ENCODE measurements at places on chromosomes 1 and 21.

- peak; percentile 19 for DNase-seq
Measured at GRCh38 chr1:90705956-90706355, 11.1 kb downstream of the BARHL2 start.

GRCh38 chr1:156196445-156196844 lies 2.5 kb downstream of the SLC25A44 start:
- DNase-seq = no peak

GRCh38 chr1:234585330-234586055 lies 24.5 kb downstream of the IRF2BP2 start:
- DNase-seq = no peak

GRCh38 chr1:208026880-208027438 lies 116.0 kb upstream of the CD34 start:
- DNase-seq = peak; percentile 23

GRCh38 chr21:40568807-40569206 lies 278.2 kb downstream of the DSCAM start:
- DNase-seq = no peak

GRCh38 chr1:28197682-28198415 lies 21.4 kb upstream of the PTAFR start:
- DNase-seq = no peak

DNA sequence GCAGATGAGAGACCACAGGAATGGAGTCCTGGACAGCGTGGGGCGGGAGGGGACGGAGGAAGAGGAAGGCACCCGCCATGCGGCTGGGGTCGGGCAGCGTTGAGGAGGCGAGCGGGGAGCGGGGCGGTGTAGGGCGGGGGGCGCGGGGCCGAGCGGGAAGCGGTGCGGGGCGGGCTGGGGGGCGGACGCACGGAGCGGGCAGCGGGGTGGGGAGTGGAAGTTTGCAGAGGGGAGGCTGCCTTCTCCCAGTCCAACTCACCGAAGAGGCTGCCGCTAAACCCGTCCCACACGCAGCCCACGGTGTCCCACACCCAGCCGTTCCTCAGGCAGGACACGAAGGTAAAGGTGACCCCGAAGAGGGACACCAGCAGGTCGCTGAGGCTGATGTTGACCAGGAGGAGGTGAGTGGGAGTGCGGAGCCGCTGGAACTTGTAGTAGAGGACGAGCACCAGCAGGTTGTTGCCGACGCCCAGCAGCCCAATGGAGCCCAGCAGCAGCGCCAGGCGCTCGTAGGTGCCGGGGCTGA lies 483 bp downstream of the CHML start:
- DNase-seq = peak; percentile 65

DNA sequence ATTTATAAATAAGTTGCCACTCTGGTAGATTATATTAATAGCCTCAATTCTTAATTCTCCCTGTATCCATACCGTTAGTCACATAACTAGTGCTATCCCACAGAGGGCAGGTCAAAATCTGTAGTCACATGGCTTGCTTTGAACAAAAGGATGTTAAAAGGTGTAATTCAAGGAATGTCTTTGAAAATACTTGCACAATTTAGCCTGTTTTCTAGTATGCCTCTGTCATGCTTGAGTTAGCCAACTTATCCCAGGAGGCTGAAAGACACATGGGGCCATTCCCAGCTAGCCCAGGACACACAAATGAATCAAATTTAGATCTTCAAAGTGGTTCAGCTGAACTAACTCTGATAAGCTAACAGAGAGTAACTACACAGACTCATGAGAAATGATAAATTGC lies 758.5 kb upstream of the NEGR1 start:
- peak; percentile 50 for DNase-seq

- DNase-seq = no peak
Measured at GRCh38 chr1:162882248-162882674, 21.3 kb upstream of the CCDC190 start.

DNA sequence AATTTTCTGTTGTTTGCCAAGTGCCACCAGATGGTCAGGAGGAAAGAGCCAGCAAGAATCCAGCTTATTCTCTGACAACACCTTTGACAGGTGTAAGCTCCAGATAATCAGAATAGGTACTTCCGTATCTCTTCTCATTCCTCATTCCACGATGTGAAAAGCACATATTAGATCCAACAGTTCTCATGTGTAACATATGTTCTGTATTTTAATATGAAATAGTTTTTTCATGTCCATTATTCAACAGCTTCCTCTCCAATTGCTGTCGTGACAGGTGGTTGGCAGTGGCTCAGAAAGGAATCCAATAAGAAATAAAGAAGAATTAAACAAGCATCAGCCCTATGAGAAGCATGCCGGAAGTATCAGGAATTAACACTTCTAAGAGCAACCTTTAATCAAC lies 1624.7 kb downstream of the MRPL39 start:
- no peak for DNase-seq

- DNase-seq = no peak
Measured at GRCh38 chr1:42463921-42464320, 835 bp downstream of the CCDC30 start.

DNA sequence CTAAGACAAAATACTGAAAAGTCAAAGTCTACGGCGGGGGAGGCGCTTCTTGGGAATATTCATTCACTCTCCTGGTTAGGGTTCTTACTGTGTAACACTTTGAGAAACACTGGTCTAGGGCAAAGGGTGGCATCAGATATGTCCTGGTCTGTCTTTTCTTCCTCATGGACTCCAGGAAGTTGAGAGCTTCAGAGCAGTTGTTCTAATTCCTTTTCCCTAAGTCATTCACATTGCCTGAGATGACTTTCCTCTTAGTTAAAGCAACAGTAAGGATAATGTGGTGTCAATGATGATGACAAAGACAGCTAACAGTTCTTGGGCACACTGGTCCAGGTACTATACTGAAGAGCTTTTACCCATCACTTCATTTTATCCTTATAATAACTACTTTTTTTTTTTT lies 27.0 kb downstream of the FGGY start:
- no peak for DNase-seq

GRCh38 chr1:156504438-156504813 lies 3.9 kb upstream of the MEF2D start:
- DNase-seq = no peak

GRCh38 chr1:234518876-234519275 lies 39.9 kb upstream of the TARBP1 start:
- DNase-seq = no peak

DNA sequence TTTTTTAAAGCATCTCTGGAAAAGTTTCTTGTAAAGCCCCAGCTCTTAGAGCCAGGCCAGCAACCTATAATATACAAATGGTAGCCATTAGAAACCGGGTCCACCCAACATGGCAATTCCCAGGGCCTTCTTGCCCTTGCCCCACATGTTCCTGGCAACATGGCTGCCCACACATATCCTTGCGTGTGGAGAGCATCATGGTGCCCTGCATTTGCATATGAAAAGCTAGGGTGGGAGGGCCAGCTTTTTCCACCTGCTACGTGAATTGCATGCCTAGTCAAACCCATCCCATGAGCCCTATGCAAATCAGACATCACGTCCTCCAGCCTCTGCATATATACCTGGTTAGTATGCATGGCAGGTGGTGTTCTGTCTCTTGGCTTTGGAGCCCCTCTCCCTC lies 88.2 kb downstream of the RABGAP1L start:
- peak; percentile 15 for DNase-seq

DNA sequence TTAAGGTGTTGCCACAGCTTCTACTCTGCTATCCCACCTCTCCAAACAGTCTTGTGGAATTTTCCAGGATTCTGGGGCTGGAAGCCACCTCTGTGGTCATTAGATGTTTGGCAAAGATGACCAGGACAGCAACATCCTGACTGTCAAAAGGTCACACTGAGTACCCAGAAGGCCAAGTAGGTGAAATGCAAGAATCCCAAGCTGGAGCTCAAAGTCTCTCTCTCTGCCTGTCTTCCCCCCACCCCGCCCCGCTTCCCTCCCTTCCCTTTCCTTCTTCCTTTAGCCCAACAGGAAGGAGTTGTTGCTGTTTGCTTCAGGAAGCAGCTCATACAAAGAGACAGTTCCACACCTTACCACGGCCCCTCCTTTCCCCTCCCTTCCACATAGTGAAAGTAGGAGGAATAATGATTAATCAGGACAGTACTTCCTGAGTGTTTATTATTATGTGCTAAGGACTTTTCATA lies 75.6 kb upstream of the SLC2A1 start:
- no peak for DNase-seq

GRCh38 chr1:5494518-5494917 lies 497.7 kb downstream of the NPHP4 start:
- DNase-seq = no peak

GRCh38 chr1:54609301-54609921 lies 13.9 kb downstream of the FAM151A start:
- DNase-seq = no peak

- peak; percentile 91 for DNase-seq
Measured at GRCh38 chr21:41766883-41767605, at the start of gene RIPK4. TSS of gene RIPK4 (minus strand) at chr21:41767052. CDS start at chr21:41767041, 11 bp downstream.

All from GM23338 (cell line).